CD8-positive, alpha-beta memory T cell (primary cell): ENCODE measurements at places on chromosomes 7 and 10.

- H3K27me3 ChIP-seq: no peaks in the 10 kb centered on the region
- H3K4me3 ChIP-seq: no peak overlapping the region
- no peak for DNase-seq
- H3K36me3 ChIP-seq: no peaks in the 10 kb centered on the region
- H3K4me1 ChIP-seq: no peaks in the 10 kb centered on the region
- no peak overlapping the region for H3K27ac ChIP-seq
These were observed 30.9 kb upstream of the PDLIM1 start for GRCh38 chr10:95321554-95322301.

DNA sequence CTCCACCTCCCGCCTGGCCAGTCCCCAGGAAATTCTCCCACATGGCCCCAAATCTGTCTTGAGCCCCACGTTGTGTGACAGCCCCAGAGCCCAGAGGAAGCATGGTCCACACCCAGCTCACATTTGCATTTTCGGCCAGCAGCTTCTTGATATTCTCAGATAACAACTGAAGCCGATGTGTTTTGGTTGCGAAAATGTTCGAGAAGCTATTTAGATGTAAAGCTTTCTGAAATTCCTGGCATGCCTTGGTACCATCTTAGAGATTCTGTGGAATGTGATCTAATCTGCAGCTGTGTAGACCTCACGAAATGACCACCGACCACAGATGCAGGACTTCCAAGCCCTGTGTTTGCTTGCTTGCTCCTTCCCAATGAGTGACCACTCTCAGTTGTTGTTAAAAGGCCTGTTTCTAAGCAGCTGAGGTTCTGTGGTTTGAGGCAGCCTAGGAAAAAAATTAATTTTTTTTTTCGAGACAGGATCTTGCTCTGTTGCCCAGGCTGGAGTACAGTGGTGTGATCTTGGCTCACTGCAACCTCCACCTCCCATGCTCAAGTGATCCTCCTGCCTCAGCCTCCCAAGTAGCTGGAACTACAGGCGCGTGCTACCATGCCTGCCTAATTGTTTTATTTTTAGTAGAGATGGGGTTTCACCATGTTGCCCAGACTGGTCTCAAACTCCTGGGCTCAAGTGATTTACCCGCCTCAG is 8.8 kb downstream of the SLC4A2 start:
- no peak overlapping the region for H3K27ac ChIP-seq
- no peaks in the 10 kb centered on the region for H3K4me1 ChIP-seq
- peaks cover 11% of the 10 kb centered on the region for H3K36me3 ChIP-seq
- no peaks in the 10 kb centered on the region for H3K27me3 ChIP-seq
- DNase-seq: no peak

DNA sequence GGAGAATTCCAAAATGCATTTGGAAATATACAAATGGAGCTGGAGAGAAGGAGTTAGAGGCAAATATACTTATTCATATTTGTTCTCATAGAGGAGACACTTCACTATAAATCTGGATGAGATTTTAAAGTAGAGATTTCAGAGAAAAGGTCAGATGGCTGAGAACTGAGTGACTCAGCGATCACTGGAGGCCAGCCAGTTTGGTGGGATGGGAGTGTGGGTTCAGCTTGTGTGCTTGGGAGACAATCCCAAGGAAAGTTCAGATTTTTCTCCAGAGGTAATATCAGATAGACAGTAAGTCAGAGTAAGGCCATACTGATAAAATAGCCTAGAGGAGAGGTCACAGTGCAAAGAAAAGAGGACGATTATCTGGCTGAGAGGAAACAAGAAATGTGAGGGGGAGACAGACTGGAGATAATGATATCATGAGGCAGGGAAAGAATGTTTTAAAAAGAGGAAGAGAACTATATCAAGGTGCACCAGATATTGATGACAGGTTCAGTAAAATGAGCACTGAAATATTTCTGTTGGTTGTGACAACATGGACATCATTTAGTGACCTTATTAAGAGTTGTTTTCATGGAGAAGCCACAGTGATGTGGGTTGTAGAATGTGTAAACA is 67.0 kb downstream of the MDFIC start:
- no peaks in the 10 kb centered on the region for H3K4me1 ChIP-seq
- H3K27ac ChIP-seq: no peak overlapping the region
- no peak for DNase-seq
- no peaks in the 10 kb centered on the region for H3K36me3 ChIP-seq

DNA sequence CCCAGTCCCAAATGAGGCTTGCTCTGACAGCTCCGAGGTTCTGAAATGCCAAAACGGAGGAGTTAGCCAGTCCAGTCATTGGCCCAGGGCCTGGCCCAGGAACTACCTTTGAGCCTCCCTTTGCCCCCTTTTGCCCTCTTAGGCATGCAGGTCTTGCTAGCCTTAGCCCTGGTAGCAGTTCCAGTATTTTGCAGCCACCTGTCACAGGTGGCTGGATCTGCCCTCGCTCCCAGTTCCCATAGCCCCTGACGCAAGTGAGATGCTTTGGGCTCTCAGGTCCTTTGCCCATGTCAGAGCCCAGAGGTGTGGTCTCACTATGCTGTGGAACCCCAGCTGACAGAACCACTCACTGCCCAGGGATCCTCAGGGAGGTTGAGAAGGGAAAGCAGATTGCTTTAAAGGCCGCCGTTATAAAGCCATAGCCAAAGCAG is 42.0 kb downstream of the GPRIN2 start:
- no peak overlapping the region for H3K27ac ChIP-seq
- no peaks in the 10 kb centered on the region for H3K36me3 ChIP-seq
- no peaks in the 10 kb centered on the region for H3K27me3 ChIP-seq
- H3K4me1 ChIP-seq: no peaks in the 10 kb centered on the region
- peak; percentile 17 for DNase-seq

DNA sequence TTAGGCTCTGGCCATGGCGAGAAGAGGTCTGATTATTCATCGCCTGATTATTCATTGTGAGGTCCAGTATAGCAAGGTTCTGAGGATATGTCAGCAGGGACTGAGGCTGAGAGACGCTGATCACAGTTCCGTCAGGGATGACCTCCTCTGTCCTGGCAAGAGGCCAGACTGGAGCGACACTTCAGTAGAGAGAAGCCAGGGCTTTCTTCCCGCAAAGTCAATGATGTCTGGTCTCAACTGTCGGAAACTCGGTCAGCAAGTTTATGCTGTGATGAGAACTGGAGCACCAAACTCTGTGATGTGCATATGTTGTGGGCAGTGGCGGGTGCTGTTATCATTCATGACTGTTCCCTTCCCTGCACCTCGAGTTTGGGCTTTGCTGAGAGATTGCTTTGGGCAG is 29.0 kb upstream of the GNA12 start:
- no peak overlapping the region for H3K27ac ChIP-seq
- peaks cover 31% of the 10 kb centered on the region for H3K4me1 ChIP-seq
- no peak for DNase-seq
- H3K4me3 ChIP-seq: no peak overlapping the region

DNA sequence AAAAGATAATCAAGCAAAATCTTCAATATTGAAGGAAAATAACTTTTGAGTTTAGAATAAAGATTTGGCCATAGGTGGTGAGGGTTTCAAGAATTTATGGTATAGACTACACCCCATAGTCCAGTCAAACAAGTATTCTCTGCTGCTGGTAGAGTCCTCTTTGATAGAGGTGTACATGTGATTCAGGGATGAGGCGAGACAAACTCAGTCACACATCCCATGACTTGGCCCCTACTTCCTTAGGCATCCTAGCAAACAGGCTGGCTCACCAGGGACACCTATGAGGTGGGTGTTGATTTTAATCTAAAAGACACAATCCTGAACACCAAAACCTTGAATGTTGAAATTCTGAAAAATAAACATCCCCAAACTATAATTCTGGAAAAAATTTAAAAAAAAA is 78.1 kb upstream of the SLC25A13 start:
- no peak overlapping the region for H3K27ac ChIP-seq
- no peaks in the 10 kb centered on the region for H3K27me3 ChIP-seq
- no peak overlapping the region for H3K4me3 ChIP-seq
- no peaks in the 10 kb centered on the region for H3K4me1 ChIP-seq

DNA sequence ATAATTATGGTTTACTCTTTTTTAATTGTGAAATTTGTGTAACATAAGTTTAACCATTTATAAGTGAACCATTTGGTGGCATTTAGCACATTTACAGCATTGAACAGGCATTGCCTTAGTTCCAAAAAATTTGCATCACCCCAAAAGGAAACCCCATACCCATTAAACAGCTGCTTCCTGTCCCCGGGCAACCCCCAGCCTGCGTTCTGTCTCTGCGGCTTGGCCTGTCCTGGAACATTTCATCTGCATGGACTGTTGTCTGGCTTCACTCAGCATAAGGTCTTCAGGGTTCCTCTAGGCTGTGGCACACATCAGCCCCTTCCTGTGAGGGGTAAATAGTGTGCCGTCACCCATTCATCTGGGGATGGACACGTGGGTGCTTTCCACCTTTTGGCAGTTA is 6.9 kb downstream of the RET start:
- no peak overlapping the region for H3K27ac ChIP-seq
- no peaks in the 10 kb centered on the region for H3K27me3 ChIP-seq
- H3K4me3 ChIP-seq: no peak overlapping the region

- H3K27ac ChIP-seq: no peak overlapping the region
- no peak overlapping the region for H3K4me3 ChIP-seq
- DNase-seq: no peak
- no peaks in the 10 kb centered on the region for H3K27me3 ChIP-seq
These were observed 522.5 kb downstream of the ETV1 start for GRCh38 chr7:13466874-13467547.

DNA sequence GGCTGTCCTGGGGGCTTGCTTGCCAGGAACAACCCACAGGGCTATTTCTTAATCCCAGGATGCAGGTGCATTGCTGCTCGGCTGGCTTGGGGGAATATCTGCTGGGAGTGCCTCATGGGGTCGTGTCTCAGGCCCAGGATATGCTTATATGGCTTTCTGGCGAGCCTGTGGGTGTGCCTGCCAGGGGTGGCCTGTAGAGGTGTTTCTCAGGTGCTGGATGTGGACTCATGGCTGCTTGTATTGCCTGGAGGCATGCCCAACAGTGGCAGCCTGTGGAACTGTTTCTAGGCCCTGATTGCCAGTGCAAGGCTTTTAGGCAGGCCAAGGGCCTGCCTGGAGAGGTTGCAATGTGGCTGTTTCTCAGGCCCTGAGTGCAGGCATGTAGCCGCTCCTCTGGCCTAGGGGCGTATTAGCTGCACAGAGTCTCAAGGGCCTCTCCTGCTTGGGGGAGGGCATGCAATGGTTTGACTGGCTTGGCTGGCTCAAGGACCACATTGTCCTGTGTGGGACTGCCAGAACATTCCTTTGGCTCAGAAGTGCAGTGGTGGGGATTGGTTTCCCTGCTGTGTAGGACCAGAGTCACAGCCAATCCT is 202.1 kb downstream of the ATRNL1 start:
- H3K4me1 ChIP-seq: no peaks in the 10 kb centered on the region
- no peak for DNase-seq
- no peaks in the 10 kb centered on the region for H3K27me3 ChIP-seq
- H3K36me3 ChIP-seq: no peaks in the 10 kb centered on the region
- H3K27ac ChIP-seq: no peak overlapping the region

GRCh38 chr7:134403062-134403461 is 55.8 kb downstream of the AKR1B1 start:
- H3K36me3 ChIP-seq: no peaks in the 10 kb centered on the region
- no peak overlapping the region for H3K27ac ChIP-seq
- H3K27me3 ChIP-seq: no peaks in the 10 kb centered on the region
- DNase-seq: no peak
- H3K4me3 ChIP-seq: no peak overlapping the region
- H3K4me1 ChIP-seq: no peaks in the 10 kb centered on the region

DNA sequence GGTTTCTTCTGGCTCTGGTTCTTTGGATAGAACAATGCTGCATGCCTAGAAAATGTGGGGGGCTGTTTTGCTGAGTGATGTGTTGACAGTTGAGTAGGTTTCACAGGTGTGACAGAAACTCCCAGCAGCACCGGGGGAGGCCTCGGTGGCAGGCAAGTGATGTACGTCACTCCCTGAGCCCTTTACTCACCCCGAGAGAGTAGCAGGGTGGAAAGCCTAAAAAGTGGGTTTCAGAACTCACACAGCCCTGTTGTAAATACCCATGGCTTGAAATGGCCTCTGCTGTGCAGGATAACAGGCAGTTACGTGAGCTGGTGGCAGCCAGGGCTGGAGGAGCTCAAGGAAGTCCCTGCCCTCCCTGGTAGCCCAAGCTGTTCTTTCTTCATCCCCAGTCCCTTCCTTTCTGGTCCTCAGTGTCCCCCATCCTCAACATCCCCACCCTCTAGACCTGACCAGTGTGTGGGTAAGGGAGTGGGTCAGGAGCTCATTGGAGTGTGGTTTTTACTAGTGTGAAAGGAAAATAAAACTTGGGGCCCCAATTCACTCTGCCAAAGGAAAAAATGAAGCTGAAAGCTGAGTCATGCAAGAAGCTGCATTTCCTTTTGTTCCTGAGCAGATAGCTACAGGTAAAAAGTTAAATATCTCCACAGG is 258.1 kb downstream of the STK31 start:
- no peak overlapping the region for H3K27ac ChIP-seq
- H3K27me3 ChIP-seq: no peaks in the 10 kb centered on the region
- H3K36me3 ChIP-seq: no peaks in the 10 kb centered on the region
- no peak overlapping the region for H3K4me3 ChIP-seq
- no peaks in the 10 kb centered on the region for H3K4me1 ChIP-seq
- DNase-seq: no peak

DNA sequence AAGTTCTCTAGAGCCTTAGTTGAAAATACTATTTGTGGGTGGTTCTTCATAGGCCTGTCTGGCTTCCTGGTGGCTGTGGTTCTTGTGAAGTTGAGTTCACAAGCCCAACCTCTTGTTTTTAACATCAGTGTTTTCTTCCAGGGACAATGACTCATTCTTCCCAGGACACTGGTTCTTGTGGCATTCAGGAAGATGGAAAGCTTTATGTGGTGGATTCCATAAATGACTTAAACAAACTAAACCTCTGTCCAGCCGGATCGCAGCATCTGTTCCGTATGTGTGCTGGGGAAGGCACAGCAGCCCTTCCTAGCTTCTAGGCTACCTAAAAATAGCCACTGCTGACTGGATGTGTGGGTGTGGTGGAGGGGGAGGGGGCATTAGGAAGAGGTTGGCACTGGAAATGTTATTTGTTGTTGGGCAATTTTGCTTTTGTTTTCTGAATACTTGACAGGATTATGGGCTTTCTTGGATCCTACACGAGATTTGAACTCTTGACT is 3.9 kb downstream of the LSMEM1 start:
- DNase-seq: no peak
- no peaks in the 10 kb centered on the region for H3K36me3 ChIP-seq
- H3K4me3 ChIP-seq: no peak overlapping the region
- H3K27ac ChIP-seq: no peak overlapping the region
- no peaks in the 10 kb centered on the region for H3K27me3 ChIP-seq
- no peaks in the 10 kb centered on the region for H3K4me1 ChIP-seq

GRCh38 chr10:87658321-87658795 is 1.3 kb upstream of the PAPSS2 start:
- peaks cover 6% of the 10 kb centered on the region for H3K4me1 ChIP-seq
- no peak overlapping the region for H3K27ac ChIP-seq
- H3K36me3 ChIP-seq: no peaks in the 10 kb centered on the region
- H3K27me3 ChIP-seq: peaks cover 15% of the 10 kb centered on the region
- DNase-seq: no peak
- H3K4me3 ChIP-seq: no peak overlapping the region

GRCh38 chr7:28517206-28517605 is 104.9 kb downstream of the CREB5 start:
- H3K36me3 ChIP-seq: no peaks in the 10 kb centered on the region
- H3K4me3 ChIP-seq: no peak overlapping the region
- H3K27me3 ChIP-seq: no peaks in the 10 kb centered on the region
- no peaks in the 10 kb centered on the region for H3K4me1 ChIP-seq
- no peak for DNase-seq

GRCh38 chr10:89526358-89526757 is 9.0 kb downstream of the SLC16A12 start:
- H3K36me3 ChIP-seq: no peaks in the 10 kb centered on the region
- H3K27me3 ChIP-seq: no peaks in the 10 kb centered on the region
- no peaks in the 10 kb centered on the region for H3K4me1 ChIP-seq
- H3K4me3 ChIP-seq: no peak overlapping the region
- no peak overlapping the region for H3K27ac ChIP-seq
- DNase-seq: no peak
